RPMI8226 (cell line): ENCODE measurements at places on chromosomes 3 and 15.

DNA sequence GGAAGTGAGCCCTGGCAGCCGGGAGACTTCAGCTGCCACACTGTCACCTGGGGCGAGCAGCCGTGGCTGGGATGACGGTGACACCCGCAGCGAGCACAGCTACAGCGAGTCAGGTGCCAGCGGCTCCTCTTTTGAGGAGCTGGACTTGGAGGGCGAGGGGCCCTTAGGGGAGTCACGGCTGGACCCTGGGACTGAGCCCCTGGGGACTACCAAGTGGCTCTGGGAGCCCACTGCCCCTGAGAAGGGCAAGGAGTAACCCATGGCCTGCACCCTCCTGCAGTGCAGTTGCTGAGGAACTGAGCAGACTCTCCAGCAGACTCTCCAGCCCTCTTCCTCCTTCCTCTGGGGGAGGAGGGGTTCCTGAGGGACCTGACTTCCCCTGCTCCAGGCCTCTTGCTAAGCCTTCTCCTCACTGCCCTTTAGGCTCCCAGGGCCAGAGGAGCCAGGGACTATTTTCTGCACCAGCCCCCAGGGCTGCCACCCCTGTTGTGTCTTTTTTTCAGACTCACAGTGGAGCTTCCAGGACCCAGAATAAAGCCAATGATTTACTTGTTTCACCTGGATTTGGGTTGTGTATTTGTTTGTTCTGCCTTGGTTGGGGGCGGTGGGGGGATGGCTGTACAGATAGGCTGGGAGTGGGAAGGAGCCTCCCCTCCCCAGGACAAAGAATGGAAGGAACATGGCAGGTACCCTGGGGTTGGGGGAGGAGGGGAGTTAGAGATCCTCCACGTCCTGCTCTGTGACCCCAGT is 2.9 kb upstream of the GRM2 start:
- no peak for DNase-seq

DNA sequence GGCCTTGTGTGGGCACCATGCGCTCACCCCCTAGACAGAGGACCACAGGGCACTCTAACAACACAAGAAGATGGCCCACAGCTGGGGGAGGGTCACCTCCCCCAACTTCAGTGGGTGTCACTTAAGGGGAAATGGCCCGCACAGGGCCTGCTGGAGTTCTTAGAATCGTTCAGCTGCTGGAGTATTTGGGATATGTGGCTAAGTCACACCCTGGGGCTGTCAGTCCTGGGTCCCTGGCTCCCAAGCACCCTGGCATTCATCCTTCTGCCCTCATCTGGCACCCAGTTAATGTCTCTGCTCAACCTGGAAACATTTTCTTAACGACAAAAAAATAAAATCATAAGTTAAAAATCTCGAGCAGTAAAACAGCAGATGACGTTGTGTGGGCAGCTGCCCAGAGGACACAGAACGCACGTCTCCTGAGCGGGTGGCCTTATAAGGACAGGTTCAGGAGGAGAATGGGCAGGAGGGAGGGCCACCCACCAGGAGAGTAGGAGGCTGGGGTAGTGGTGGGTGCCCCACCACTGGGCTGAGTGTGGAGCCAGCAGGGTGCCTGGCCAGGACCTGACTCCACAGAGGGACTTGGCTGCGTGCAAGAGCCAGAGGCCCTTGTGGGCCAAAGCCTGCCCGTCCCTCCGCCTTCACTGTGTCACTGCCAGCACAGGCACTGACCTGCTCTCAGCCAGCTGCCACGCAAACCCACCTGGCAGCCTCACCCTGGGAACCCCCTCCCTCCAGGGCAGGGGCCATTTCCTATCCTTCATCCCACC is 11.5 kb downstream of the KBTBD13 start:
- peak; percentile 24 for DNase-seq

- peak; percentile 33 for DNase-seq
Observed at GRCh38 chr3:57068437-57069089, 8.1 kb downstream of the SPATA12 start.

DNA sequence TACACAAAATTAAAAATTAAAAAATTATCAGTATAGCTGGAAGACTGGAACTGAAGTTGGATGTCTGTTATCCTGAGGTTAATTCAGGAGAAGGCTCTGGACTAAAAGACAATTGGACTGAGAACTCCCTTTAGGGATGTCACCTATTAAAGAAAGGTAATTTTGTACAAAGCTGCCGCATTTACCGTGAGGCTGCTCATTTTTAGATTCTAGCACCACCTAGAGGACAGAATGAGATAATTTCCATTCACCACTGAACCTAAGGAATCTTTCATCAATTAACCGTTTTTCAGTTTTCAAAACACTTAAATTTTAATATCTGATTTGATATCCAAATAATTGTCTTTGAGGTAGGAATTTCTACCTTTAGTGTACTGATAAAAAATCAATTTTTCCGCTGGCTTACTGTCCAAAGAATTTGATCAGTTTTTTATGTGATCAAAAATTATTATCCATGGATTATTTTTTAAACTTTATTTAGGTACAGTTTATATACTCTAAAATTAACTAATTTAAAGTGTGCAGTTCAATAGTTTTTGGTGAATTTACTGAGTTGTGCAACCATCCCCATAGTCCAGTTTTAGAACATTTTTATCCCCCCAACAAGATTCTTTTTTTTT is 106.7 kb upstream of the TNIK start:
- peak; percentile 63 for DNase-seq

- no peak for DNase-seq
Observed at GRCh38 chr15:63922916-63923315, 89.2 kb upstream of the HERC1 start.

- DNase-seq = no peak
Observed at GRCh38 chr3:46700772-46701171, 420 bp upstream of the TMIE start.

DNA sequence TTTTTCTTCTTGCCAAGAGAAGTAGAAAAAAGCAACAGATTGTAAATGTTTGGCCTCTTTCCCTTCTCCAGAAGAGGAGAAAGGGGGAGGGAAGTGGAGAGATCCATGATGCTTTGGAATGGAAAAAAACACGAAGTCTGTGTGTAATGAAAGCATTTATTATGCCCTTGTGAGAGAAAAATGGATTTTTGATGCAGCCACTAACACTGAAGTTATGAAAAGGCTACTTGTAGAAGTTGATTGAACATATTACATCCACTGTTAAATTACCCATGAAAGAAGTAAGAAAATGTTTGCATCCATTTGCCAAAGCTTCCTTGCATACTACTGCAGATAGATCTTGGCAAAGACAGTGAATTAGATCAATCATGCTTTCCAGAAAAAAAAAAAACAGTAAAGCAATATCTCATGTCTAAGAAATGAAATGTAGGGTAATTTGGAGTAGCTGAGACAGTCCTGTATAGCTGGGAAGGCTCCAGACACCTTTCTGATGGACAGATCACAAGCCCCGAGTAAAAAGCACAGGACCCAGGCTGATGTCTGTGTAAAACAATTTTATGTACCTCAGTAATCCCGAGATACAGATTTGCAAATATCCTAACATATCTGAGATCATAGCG is 295.5 kb downstream of the PLOD2 start:
- no peak for DNase-seq

GRCh38 chr15:75397494-75397893 is 29.1 kb upstream of the MAN2C1 start:
- DNase-seq = no peak

GRCh38 chr15:79436037-79436780 is 4.1 kb downstream of the MINAR1 start:
- peak; percentile 28 for DNase-seq

DNA sequence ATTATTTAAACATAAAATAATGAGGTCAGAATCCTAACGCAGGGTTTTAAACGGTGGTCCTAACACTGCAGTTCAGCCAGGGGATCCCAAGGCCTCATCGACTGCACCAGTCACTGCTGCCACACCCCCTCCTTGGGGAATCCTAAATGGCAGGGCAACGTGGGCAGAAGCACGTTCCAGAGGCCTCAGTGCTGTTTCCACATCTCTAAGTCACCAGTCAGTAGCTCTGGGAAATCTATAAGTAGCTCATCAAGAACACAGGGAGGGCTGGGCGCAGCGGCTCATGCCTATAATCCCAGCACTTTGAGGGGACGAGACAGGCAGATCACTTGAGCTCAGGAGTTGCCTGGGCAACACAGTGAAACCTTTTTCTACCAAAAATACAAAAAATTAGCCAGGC is 47.5 kb downstream of the PRTG start:
- no peak for DNase-seq

DNA sequence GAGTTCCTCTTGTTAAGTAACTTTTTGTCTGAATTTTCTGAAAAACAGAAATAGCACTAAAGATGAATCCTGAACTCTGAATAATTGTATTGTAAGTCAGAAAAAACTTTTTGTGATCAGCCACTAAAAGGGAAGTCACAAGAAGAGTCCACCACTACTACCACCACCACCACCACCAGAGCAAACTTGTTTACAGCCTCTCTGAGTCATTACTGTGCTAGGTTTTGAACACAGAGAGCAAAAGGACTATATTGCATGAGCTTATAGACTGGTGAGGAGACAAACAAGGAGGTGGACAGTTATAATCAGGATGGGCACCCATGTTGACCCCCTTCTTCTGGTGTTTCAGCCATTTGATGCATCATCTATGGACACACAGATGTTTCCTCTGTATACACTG is 141.7 kb downstream of the IL5RA start:
- no peak for DNase-seq

- no peak for DNase-seq
Observed at GRCh38 chr3:122088531-122088930, 33.4 kb downstream of the CD86 start.

DNA sequence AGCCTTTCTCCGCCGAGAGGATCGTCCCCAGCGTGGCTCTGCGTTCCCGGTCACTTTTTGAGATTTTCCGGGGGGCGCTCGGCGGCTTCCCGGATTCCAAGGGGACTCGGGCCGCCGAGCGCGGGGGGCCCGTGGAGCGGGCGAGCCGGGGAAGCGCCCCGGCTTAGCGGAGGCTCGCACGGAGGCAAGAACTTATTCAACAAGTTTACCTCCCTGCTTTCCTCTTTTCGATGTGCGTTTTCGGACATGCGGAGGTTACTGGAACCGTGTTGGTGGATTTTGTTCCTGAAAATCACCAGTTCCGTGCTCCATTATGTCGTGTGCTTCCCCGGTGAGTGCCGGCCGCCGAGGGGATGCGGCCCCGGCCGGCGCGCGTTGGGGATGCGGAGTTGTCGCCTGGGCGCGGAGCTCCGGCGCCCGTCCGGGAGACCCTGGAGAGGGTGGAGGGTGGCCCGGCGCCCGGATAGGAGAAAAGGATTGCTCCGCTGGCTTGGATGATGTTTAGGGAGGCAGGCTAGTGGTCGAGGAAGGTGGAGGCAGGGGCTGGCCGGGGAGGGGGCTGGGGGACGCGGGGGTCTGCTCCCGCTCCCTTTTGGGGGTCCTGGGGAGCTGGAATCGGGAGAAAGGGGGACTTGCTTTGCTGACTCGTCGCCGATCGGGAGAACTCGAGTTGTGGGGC is 810 bp downstream of the PTPRG start:
- DNase-seq = peak; percentile 27

GRCh38 chr3:168847291-168847883 is 751.7 kb upstream of the GOLIM4 start:
- DNase-seq = peak; percentile 76

GRCh38 chr15:62765916-62766315 is 276.6 kb upstream of the TPM1 start:
- no peak for DNase-seq

DNA sequence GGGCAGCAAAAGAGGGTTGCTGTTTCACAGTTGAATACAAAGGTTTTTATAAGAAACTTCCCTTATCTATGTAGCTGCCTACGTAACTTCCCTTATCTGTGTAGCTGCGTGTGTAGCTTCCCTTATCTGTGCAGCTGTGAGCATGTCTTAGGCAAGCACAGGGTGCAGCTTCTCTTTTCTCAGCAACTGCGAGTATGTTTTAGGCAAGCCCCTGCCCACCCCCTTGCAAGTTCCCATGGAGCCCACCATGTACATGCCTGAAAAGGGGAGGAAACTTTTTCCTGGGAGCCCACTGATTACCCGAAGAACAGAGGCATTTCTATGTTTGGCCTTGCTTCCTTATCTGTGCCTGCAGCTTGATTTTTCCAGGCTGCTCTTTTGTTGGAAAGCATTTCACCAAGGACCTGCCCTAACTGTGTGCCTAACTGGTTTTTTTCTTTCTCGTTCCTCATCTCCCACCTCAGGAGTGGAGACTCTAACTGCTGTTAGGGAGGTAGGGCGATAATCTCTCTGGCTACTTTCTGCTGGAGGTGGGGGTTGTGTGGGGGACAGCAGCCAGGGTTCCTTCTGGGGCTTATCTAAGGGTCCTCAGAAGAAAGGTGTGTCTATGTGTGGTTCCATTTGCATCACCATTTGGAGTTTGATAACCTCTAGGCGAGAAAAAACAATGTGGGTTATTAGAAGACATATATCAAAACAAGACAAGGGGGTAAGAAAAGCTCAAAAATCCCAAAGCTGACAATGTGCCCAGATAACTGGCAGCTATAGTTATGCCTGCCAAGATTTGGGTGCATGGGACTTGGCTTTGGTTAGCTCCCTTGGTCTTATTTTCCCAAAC is 26.0 kb downstream of the SORD start:
- DNase-seq = no peak

DNA sequence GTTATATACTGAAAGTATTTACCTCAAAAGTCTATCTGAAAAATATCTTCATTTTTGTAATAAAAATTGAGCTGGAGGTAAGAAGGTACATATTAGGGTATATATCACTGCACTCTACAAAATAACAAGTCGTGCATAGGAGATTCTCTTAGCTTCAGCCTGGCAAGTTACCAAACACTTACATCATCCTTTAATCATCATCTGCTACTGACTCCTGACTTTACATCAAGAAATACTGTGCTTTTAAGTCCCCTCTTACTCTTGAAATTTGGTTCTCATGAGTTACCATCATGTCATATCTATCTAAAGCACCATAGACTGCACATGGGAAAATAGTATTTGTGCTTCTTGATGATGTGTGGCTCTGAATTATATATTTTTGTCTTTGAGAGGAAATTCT is 50.8 kb downstream of the LYSMD4 start:
- no peak for DNase-seq

DNA sequence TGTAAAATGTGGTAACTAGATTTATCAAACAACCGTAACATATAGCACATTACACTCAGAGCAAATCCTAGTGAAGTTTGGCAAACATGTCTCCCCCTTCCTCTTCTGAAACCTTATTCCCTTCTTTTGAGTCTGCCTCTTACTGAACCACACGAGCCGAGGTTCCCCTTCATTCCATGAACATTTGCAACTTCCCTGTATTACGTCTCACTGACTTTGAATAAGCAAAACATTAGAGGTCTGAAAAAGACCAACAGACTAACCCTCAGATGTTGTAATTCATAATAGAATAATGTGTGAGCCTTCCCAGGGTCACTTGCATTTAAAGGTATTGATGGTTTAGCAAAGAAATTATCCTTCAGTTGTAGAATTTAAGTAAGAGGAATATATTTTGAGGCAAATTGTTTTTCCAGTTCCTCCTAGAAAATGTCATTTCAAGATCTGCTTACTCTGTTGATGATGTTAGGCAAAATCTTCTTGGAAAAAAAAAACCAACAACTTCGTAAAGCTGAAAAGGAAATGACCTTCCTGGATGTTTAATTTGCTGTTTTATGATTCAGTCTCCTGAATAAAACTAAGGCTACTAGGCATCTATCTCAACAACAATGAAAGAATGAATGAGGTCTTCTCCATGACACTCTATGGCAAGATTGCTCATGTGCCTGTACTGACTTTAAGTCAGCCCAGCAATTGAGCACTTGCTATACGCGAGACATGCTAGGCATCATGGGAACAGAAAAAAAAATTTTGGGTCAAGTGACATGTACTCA is 296.9 kb upstream of the NECTIN3 start:
- DNase-seq = no peak
